ENCODE measurements at places on chromosomes 6 and 20.
A peak's percentile ranks its signal among the peaks of the same experiment; 100 is the strongest.

DNA sequence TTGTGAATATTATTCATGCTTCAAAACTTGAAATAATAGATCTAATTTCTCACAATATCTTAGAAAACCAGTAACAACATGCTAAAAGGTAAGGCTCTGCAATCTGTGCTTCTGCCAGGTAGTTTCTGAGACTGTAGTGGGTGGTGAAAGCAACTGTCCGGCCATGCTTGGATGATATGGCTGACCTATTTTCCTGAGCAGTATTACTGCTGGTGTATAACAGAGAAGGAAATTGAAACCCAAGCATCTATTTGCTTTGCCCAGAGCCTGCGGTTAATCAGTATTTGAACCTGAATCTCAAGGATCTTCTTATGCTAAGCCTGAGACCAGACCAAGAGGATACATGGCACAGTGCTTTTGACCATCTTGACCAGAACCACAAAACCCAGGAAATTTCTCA is 563.8 kb downstream of the COL12A1 start:
- no peak for DNase-seq

GRCh38 chr6:170174771-170175643 is 115.9 kb downstream of the DLL1 start:
- DNase-seq, result peak; percentile 63

- DNase-seq, result no peak
Measured at GRCh38 chr6:121823437-121823851, 388.0 kb downstream of the GJA1 start.

DNA sequence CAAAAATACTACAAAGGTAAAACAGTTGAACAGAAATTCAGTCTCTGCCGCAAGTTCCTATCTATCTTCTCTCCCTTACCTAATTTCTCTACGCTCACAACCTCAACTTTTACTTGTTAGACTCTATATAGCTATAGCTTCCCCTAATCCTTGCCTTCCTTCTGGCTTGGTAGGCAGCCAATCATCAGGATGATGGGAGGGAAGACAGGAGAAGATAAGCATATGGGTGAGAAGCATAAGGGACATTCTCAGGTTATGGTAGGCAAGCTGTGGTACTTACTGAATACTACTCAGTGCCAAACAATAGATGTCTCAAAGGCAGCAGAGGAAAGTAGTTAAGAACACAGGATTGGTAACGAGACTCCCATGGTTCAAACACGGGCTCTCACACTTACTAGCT is 7.8 kb downstream of the CCNC start:
- no peak for DNase-seq

DNA sequence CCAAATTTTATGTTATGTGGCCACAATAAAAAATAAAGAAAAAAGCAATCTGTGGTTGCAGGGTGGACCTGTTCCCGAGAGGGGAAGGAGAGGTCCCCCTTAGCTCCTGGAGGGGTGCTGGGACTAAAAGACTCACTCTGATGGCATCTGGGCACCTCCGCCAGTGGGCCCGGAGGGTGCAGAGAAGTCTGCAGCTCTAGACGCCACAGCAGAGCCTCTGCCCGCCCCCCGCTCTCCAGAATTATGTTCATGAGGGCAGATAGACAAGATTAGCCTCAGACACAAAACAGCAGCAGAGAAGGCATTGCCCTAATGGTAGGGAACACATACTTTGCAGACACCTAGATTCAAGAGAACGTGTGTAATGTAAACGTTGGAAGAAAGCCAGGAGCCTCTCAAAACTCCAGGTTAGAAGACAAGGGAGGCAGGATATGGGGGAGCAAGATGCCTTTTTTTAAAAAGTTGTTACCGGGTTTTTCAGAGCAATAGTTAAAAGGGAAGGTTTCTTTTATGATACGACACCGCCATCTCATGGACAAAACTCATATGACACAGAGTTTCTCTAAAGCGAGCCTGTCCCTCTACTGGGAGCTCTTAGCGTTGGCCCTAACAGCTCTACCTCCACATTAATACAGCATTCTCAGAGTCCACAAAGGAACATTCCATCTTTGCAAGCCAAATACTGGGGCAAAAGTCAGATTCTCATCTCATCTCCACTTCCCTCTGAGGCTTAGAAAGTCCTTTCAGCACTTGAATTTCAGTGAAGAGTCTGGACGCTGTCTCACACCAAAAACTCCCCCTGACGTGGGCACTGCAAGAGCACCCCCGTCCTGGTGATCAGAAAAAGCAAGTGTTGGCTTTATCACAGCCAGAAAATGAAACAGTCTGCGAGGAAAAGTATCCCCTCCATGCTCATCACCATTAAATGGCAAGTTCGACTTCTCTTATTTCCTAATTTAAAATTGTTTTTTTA is 47.2 kb downstream of the FOXF2 start:
- DNase-seq, result no peak

Data from cardiac septum (tissue), 1 donor.